A549 treated with Hydrocortisone at 1 μM for 4 hours (cell line): ENCODE measurements at places on chromosomes 3 and 15. TPM values are rescaled to one million over a fixed set of nuclear protein-coding genes. Genes with fewer than 3 reads are reported as not detected.

Gene TGM5
- not detected in 5 replicates for total RNA-seq

Gene ADAMTS17
- 0.06 to 0.15 TPM (median 0.09 TPM) in 4 of 5 replicates, not detected in the other for total RNA-seq

Gene SLC33A1
- total RNA-seq = 12.9 to 19.5 TPM (median 16.2 TPM) in 5 replicates

Gene C3orf80
- total RNA-seq = 1.0 to 1.4 TPM (median 1.1 TPM) in 5 replicates

Gene TUSC7
- total RNA-seq = not detected in 5 replicates

Gene RETNLB
- total RNA-seq = not detected in 5 replicates

Gene STAB1
- 0.03 to 0.21 TPM (median 0.09 TPM) in 5 replicates for total RNA-seq

Gene NLGN1
- total RNA-seq = not detected in 5 replicates

Gene SLC2A2
- total RNA-seq = not detected in 5 replicates

Gene BNC1
- total RNA-seq = 0.69 to 0.95 TPM (median 0.86 TPM) in 5 replicates

Gene PAK6
- total RNA-seq = 0.17 to 0.45 TPM (median 0.29 TPM) in 5 replicates

Gene P2RY12
- not detected in 5 replicates for total RNA-seq

Gene DNAH12
- 0.01 to 0.10 TPM (median 0.05 TPM) in 5 replicates for total RNA-seq

Gene VILL
- total RNA-seq = 0.06 to 0.21 TPM (median 0.09 TPM) in 4 of 5 replicates, not detected in the other

Gene BTLA
- total RNA-seq = 0.08 TPM in 1 of 5 replicates, not detected in the others

Gene GNAT1
- total RNA-seq = 0.21 TPM in 1 of 5 replicates, not detected in the others

Gene IL17RB
- 0.68 to 1.1 TPM (median 0.74 TPM) in 5 replicates for total RNA-seq

Gene RPL39L
- total RNA-seq = 47.6 to 51.5 TPM (median 49.3 TPM) in 5 replicates

Gene ROPN1B
- not detected in 5 replicates for total RNA-seq

Gene SYNM
- 29.6 to 39.7 TPM (median 32.3 TPM) in 5 replicates for total RNA-seq

Gene KBTBD13
- total RNA-seq = not detected in 5 replicates

Gene CYP11A1
- total RNA-seq = 0.08 to 0.16 TPM in 2 of 5 replicates, not detected in the others

Gene C3orf33
- 5.6 to 6.9 TPM (median 6.3 TPM) in 5 replicates for total RNA-seq

Gene KLHL6
- total RNA-seq = not detected in 5 replicates

Gene C3orf49
- total RNA-seq = not detected in 5 replicates

Gene NPAP1
- not detected in 5 replicates for total RNA-seq

Gene ZNF860
- 1.1 to 1.6 TPM (median 1.4 TPM) in 5 replicates for total RNA-seq

Gene CFAP91
- 0.09 to 0.62 TPM (median 0.21 TPM) in 5 replicates for total RNA-seq

Gene SLC12A6
- total RNA-seq = 3.6 to 7.0 TPM (median 5.8 TPM) in 5 replicates

Gene ADAMTSL3
- 0.22 to 0.70 TPM (median 0.32 TPM) in 5 replicates for total RNA-seq

Gene SEMA5B
- 0.16 to 0.32 TPM (median 0.20 TPM) in 5 replicates for total RNA-seq

Gene ADGRG7
- total RNA-seq = not detected in 5 replicates

Gene CHST2
- total RNA-seq = 0.84 to 1.1 TPM (median 0.96 TPM) in 5 replicates

Gene CPLX3
- 0.05 to 0.06 TPM in 2 of 5 replicates, not detected in the others for total RNA-seq

Gene RBP2
- total RNA-seq = not detected in 5 replicates

Gene LCTL
- 0.03 TPM in 1 of 5 replicates, not detected in the others for total RNA-seq

Gene UBAP1L
- 0.56 to 1.3 TPM (median 0.85 TPM) in 5 replicates for total RNA-seq

Gene PLA2G4D
- total RNA-seq = not detected in 5 replicates

Gene UROC1
- total RNA-seq = not detected in 5 replicates

Gene P2RY13
- total RNA-seq = not detected in 5 replicates

Gene SLMAP
- 18.8 to 23.6 TPM (median 21.6 TPM) in 5 replicates for total RNA-seq

Gene TBL1XR1
- 14.8 to 24.9 TPM (median 18.9 TPM) in 5 replicates for total RNA-seq

Gene BCL2A1
- 9.5 to 12.8 TPM (median 10.3 TPM) in 5 replicates for total RNA-seq

Gene TNNC1
- 0.63 to 1.4 TPM (median 1.2 TPM) in 5 replicates for total RNA-seq

Gene LARP6
- total RNA-seq = 39.9 to 75.6 TPM (median 75.0 TPM) in 5 replicates

Gene DNAH1
- total RNA-seq = 0.78 to 1.2 TPM (median 0.97 TPM) in 5 replicates

Gene LMAN1L
- total RNA-seq = 0.09 to 0.15 TPM in 2 of 5 replicates, not detected in the others
